IMR-90 (cell line): ENCODE measurements at places on chromosomes 16 and 17. TPM values are rescaled to one million over a fixed set of nuclear protein-coding genes. Genes with fewer than 3 reads are reported as not detected.

CCL1 gene
- total RNA-seq = not detected in 2 replicates

DNA sequence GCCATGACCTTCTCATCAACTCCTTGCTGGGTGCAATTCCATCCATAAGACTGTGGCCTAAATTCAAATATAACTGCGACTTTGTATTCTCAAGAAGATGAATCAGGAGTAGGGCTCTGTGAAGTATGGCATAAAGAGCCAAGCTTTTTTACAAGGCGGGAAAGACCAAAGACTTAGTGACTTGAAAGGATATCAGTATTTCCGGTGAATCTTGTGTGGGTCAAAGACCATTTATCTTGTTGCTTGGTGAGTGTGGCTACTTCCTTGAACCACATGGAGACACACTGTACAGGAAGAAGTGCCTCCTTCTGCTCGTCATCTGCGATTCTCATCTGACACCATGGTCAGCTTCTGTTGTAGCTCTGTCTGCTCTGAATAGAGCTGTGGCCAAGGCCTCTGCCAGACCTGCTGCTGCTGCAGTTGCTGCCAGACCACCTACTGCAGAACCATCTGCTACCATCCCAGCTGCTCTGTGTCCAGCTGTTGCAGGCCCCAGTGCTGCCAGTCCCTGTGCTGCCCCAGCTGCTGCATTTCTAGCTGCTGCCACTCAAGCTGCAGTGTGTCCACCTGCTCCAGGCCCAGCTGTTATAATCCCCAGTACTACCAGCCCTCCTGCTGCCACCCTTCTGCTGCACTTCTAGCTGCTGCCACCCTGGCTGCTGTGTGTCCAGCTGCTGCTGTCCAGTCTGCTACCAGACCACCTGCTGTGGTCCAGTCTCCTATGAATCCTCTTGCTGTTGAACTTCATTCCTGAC lies 6.1 kb upstream of the KRTAP2-4 start:
- DNase-seq = no peak

- DNase-seq = no peak
These were observed 12.7 kb downstream of the SLC35B1 start for GRCh38 chr17:49694847-49695697.

DNA sequence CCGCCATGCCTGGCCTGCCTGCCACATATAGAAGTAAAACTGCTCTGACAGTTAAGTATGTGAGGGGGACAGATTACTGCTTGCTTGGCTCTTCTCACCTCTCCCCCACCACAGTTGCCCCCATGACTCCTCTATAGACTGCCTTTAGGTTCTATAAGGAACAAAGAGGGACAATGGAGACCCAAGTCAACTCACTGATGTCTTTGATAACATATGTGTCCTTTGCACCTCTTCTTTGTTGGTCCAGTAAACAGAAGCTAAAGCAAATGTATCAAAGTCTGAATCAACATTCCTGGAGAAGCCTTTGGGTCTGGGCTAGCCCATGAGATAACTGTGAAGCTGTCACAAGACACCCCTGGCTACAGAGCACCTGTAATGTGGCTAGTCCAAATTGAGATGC lies 27.1 kb downstream of the NUDT7 start:
- no peak for DNase-seq

- DNase-seq = no peak
These were observed 5.8 kb downstream of the IRX3 start for GRCh38 chr16:54280751-54281150.
